Activated T-helper 2 cell treated with anti-CD3 and anti-CD28 coated beads, Interferon-gamma antibody, Interleukin-2, Interleukin-4, amounts not matched to agents 10 μg/mL and 5 μg/mL and 100 μg/mL, durations not matched to agents 14 hours and 24 hours and 36 hours (primary cell): ENCODE measurements at places on chromosomes 16 and 17.

DNA sequence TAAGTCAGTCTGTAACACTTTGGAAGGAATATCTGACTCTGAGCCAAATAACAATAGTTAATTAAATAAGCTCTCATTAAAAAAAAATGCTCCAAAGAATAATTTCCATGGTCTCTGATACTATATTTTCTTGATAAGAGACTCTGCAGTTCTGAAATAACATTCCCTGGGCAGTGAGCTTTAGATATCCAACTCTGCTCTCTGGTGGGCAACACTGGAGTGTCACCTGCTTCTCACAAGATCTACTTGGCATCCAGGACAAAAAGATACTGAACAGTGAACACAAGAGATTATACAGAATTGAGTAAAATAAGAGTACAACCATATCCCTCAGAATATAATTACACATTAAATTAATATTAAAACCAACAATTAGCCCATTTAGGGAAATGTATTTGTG lies 13.7 kb downstream of the BLMH start:
- H3K36me3 ChIP-seq = peaks cover 71% of the 10 kb centered on the region
- H3K4me1 ChIP-seq = peaks cover 3% of the 10 kb centered on the region
- H3K27ac ChIP-seq = no peak overlapping the region
- no peaks in the 10 kb centered on the region for H3K27me3 ChIP-seq
- DNase-seq = no peak
- H3K4me3 ChIP-seq = no peak overlapping the region

DNA sequence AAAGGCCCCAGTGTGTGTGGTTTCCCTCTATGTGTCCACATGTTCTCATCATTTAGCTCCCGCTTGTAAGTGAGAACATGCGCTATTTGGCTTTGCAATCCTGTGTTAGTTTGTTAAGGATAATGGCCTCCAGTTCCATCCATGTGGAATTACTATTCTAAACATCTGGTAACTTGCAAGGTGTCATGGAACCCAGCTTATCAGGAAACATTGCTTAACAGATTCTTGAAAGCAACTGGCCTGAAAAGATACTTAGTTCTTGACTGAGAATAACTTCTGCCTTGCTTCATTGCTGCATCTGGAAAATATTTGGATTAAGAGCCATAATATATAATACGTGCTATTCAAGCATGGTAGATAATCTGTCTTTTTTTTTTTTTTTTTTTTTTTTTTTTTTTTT lies 27.8 kb downstream of the PAFAH1B1 start:
- H3K27me3 ChIP-seq = no peaks in the 10 kb centered on the region
- no peak for DNase-seq
- H3K27ac ChIP-seq = peak overlapping the region; percentile 25
- no peak overlapping the region for H3K4me3 ChIP-seq
- H3K36me3 ChIP-seq = peaks cover 52% of the 10 kb centered on the region
- peaks cover 7% of the 10 kb centered on the region for H3K4me1 ChIP-seq

DNA sequence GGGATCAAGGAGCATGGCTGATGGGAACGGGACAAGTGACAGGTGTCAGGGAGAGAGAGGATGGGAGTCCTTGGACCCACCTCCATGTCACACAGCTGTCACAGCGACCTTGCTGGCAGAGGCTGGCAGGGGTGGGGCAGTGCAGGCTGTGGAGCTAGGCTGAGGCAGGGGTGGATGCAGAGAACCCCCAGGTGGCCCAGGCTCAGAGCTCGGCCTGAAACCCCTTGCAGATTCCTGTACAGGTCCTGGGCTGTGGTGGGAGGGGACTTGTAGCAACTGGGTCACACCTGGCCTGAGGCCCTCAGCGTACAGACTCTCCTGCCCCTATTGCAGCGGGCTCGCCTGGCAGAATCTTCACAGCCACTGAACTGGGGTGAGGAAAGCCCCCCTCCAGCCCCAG lies 174.1 kb downstream of the NTN1 start:
- no peak overlapping the region for H3K4me3 ChIP-seq
- no peaks in the 10 kb centered on the region for H3K36me3 ChIP-seq
- no peaks in the 10 kb centered on the region for H3K4me1 ChIP-seq
- no peak overlapping the region for H3K27ac ChIP-seq
- H3K27me3 ChIP-seq = peaks cover 1% of the 10 kb centered on the region

DNA sequence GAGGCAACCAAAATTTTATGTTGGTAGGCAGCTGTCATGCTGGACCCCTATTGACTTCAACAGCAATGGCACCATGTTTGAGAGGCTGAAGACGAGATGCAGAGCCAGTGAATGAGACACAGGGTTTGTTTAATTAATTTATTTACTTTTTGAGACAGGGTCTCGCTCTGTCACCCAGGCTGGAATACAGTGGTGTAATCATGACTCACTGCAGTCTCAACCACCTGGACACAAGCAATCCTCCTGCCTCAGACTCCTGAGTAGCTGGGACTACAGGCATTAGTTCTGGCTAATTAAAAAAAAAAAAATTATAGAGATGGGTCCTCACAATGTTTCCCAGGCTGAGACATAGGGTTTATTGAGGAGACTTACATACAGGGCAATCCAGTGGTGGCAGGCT lies 36.2 kb upstream of the PPM1D start:
- H3K27me3 ChIP-seq = peaks cover 2% of the 10 kb centered on the region
- H3K36me3 ChIP-seq = no peaks in the 10 kb centered on the region
- H3K27ac ChIP-seq = no peak overlapping the region
- peaks cover 2% of the 10 kb centered on the region for H3K4me1 ChIP-seq
- no peak for DNase-seq

GRCh38 chr17:30922235-30923030 lies 688 bp downstream of the ADAP2 start:
- DNase-seq = no peak
- peaks cover 56% of the 10 kb centered on the region for H3K27me3 ChIP-seq
- H3K4me1 ChIP-seq = peaks cover 8% of the 10 kb centered on the region
- no peaks in the 10 kb centered on the region for H3K36me3 ChIP-seq
- H3K4me3 ChIP-seq = peak overlapping the region; percentile 61

GRCh38 chr16:81461766-81462165 lies 17.2 kb downstream of the CMIP start:
- H3K4me1 ChIP-seq = peaks cover 50% of the 10 kb centered on the region
- no peaks in the 10 kb centered on the region for H3K27me3 ChIP-seq
- H3K4me3 ChIP-seq = no peak overlapping the region
- peaks cover 61% of the 10 kb centered on the region for H3K36me3 ChIP-seq
- H3K27ac ChIP-seq = no peak overlapping the region
- no peak for DNase-seq

DNA sequence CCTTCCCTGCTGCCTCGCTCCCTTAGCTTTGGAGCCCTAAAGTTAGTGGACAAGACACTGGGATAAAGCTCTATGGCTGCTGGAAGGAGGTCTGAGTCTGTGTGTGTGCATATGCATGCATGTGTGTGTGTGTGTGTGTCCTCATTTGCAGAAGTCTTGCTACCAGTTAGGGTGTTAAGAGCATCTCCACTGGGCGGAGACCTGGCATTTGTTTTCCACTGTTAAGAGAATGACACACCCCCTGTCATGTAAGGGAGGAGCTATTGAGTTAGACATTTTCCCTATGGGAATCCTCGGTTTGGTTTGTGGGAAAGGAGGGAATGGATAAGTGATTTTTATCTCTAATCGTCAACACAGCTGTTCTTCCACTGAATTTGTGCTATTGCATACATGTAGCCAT lies 24.8 kb upstream of the ARHGAP23 start:
- no peaks in the 10 kb centered on the region for H3K4me1 ChIP-seq
- no peaks in the 10 kb centered on the region for H3K27me3 ChIP-seq
- no peak overlapping the region for H3K27ac ChIP-seq
- no peak for DNase-seq
- peaks cover 18% of the 10 kb centered on the region for H3K36me3 ChIP-seq

GRCh38 chr16:89122322-89122851 lies 28.7 kb downstream of the ACSF3 start:
- H3K36me3 ChIP-seq = peaks cover 69% of the 10 kb centered on the region
- H3K27me3 ChIP-seq = no peaks in the 10 kb centered on the region
- no peak overlapping the region for H3K4me3 ChIP-seq
- no peak overlapping the region for H3K27ac ChIP-seq

GRCh38 chr17:31225831-31226230 lies 71.2 kb downstream of the OMG start:
- H3K27ac ChIP-seq = no peak overlapping the region
- peaks cover 2% of the 10 kb centered on the region for H3K4me1 ChIP-seq
- H3K4me3 ChIP-seq = no peak overlapping the region
- no peak for DNase-seq
- H3K27me3 ChIP-seq = no peaks in the 10 kb centered on the region

DNA sequence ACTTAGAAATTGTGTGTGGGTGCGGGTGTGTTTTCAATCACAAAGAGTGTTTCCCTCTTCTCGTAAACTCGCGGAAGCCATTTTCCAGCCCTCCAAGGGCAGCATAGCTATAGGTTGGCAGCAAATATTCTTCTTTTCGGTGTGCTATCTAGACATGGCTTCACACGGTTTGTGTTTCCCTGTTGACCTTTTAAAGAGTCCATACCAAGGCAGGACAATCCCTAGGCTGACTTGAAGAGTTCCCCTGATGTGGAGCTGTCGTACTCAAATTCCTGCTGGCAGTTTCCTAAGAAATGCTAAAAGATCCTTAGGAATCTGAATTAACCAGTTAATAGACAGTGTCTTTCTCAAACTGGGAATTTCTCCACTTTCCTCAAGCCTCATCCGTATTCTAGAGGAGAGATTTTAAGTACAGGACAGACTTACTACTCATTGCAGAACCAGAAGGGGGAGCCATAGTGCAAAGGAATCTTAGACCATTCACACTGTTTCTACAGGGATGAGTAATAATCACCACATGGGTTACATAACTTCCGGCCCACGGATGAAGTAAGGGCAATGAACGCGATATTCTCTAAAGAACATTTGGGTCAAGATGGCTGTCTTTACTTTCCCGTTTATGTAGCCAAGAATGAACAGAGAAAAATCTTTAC lies 288.6 kb upstream of the ELAC2 start:
- H3K4me1 ChIP-seq = peaks cover 1% of the 10 kb centered on the region
- no peaks in the 10 kb centered on the region for H3K36me3 ChIP-seq
- H3K4me3 ChIP-seq = no peak overlapping the region
- H3K27me3 ChIP-seq = no peaks in the 10 kb centered on the region
- no peak for DNase-seq

GRCh38 chr16:28931801-28932225 lies at the start of gene CD19:
TSS of gene CD19 (plus strand) at chr16:28931971. CDS start at chr16:28932001, 30 bp downstream.
- DNase-seq = no peak
- no peak within 1 kb of the TSS for H3K27ac ChIP-seq
- H3K4me1 ChIP-seq = peaks cover 18% of the 10 kb centered on the region
- no peak within 1 kb of the TSS for H3K4me3 ChIP-seq
- no peaks in the 10 kb centered on the region for H3K36me3 ChIP-seq

DNA sequence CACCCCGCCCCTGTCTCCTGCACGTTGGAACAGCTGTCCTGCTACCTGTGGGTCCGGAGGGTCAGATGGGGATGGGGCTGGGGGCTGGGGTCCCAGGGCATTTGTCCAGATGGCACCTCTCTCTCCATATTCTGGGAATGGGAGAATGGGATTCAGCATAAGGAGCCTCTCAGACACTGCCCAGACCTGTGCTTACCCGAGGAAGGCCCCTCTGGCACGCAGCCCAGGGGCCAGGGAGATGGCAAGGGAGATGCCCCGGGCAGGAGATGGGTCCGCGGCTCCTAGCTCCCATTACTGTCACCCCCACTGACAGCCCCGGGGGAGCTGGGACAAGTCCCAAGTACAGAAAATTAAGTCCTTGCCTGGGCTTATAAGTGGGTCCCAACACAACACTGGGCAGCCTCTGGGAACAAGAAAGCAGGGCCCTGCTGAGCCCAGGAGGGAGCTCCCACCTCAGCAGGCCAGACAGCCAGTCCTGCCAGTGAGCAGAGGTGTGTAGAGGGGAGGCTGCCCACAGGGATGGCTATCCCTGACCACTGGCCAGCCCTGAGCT lies 1.8 kb downstream of the VASN start:
- H3K4me3 ChIP-seq = no peak overlapping the region
- H3K27me3 ChIP-seq = no peaks in the 10 kb centered on the region
- no peak overlapping the region for H3K27ac ChIP-seq
- no peak for DNase-seq
- no peaks in the 10 kb centered on the region for H3K4me1 ChIP-seq

DNA sequence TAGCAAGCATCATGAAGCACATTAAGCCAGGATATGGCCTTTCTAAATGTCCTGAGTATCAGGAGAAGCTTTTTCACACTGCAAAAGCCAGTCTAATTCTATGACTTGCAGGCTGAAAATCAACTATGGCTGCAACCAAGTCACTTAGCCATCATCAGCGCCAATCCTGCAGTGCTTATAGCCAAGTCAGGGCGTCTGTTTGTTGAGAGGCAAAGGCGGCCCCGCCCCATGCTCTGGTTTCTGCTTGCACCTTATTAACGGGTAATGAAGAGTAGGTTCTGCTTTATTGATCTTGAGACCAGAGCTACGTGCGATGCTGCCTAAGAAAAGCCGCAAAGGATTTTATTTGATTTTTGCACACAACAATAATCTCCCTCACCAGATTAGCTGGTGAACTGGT lies 88.4 kb downstream of the CDH13 start:
- H3K4me1 ChIP-seq = no peaks in the 10 kb centered on the region
- H3K4me3 ChIP-seq = no peak overlapping the region
- DNase-seq = no peak
- no peak overlapping the region for H3K27ac ChIP-seq
- no peaks in the 10 kb centered on the region for H3K36me3 ChIP-seq

DNA sequence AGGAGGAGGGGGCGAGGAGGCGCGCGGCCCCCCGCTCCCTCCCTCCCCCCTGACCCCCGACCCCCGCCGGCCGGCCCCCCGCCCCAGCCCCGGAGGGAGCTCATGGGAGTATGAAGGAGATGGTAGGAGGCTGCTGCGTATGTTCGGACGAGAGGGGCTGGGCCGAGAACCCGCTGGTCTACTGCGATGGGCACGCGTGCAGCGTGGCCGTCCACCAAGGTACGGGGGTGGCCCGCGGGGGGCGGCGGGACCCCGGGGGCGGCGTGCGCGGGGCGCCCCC lies 390 bp downstream of the MLLT6 start:
- no peaks in the 10 kb centered on the region for H3K27me3 ChIP-seq
- no peak overlapping the region for H3K27ac ChIP-seq
- DNase-seq = no peak
- H3K4me3 ChIP-seq = peak overlapping the region; percentile 92

DNA sequence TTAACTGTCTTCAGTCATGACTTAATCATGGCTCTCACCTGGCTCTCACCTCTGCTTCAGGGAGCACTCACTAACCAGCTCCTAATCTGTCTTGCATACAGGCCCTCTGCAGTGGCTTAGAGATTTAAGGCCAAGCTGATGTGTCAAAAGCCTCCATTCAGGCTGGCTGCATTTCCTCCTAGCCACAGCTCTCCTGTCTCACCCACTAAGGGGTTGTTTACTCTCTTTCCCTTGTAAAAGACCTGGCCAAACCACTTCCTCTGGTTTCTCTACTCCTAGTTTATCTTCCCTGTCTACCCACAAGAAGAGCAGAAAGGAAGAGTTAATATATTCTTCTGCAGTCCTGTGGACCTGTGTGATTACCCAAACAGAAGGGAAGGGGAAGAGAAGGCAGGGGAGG lies 9.3 kb upstream of the ASIC2 start:
- no peaks in the 10 kb centered on the region for H3K36me3 ChIP-seq
- no peak overlapping the region for H3K4me3 ChIP-seq
- H3K27me3 ChIP-seq = peaks cover 26% of the 10 kb centered on the region
- no peak overlapping the region for H3K27ac ChIP-seq
- peaks cover 14% of the 10 kb centered on the region for H3K4me1 ChIP-seq

GRCh38 chr16:30723725-30724355 lies 24.4 kb upstream of the PHKG2 start:
- DNase-seq = no peak
- no peak overlapping the region for H3K4me3 ChIP-seq
- no peaks in the 10 kb centered on the region for H3K27me3 ChIP-seq
- H3K36me3 ChIP-seq = peaks cover 87% of the 10 kb centered on the region

- DNase-seq = no peak
- H3K4me3 ChIP-seq = no peak overlapping the region
- no peak overlapping the region for H3K27ac ChIP-seq
- H3K27me3 ChIP-seq = no peaks in the 10 kb centered on the region
- H3K36me3 ChIP-seq = no peaks in the 10 kb centered on the region
Measured at GRCh38 chr17:19730843-19731242, 14.5 kb upstream of the SLC47A2 start.
